ENCODE measurements at places on chromosomes 7 and 10.

GRCh38 chr7:112080441-112080840 is 125.8 kb downstream of the DOCK4 start:
- peak; percentile 66 for DNase-seq

DNA sequence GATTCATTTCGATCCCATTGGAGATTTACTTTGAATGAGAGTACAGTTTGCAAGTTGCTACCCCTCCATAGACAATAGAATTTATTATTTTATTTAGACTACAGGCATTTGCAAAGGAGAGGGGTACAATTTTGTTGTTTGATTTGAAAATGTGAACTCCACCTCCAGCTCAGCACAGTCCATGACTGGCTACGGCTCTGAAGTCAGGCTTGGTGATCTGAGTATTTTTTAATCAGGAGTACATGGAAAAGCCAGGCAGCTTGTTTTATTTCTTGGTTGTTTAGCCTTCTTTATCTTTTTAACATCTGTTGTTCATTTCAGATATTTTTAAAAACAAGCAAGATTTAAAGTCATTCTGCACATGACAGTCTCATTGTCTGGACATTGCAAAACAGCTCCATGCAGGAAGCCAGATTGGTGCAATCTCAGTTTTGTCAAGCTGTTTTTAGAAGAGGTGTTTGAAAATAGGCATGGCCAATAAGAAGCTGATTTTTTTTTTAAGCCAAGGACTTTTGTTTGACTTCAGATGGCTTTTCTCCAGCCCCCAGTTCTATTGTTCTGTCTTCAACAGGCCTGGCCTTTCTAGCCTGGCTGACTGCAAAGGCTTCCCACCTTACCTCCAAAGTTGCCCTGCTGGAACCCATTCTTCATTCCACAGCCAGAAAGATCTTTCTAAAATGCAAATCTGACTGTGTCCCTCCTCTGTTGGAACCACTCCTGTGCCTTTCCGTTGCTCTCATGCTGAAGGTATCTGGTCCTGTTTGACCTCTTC is 12.2 kb downstream of the PLXDC2 start:
- no peak for DNase-seq

GRCh38 chr7:42233171-42233570 is 3.8 kb downstream of the GLI3 start:
- DNase-seq = no peak

DNA sequence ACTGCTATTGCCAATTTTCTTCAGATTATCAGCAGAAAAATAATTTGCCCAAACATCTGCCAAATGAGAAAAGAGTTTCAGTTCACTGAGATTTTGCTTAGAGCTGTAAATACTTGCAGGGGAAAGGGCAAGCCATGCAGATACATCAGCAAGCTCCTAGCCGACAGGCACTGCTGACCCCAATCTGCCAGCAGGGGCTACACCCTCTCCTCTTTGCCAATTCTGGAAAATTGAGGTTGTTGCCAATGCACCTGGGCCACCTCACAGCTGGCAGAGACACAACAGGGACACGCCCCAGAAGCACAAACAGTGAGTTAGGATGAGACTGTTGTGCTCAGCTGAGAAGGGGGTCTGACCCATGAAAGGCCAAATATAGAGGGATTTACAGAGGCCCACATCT is 129.5 kb upstream of the MYO3A start:
- no peak for DNase-seq

DNA sequence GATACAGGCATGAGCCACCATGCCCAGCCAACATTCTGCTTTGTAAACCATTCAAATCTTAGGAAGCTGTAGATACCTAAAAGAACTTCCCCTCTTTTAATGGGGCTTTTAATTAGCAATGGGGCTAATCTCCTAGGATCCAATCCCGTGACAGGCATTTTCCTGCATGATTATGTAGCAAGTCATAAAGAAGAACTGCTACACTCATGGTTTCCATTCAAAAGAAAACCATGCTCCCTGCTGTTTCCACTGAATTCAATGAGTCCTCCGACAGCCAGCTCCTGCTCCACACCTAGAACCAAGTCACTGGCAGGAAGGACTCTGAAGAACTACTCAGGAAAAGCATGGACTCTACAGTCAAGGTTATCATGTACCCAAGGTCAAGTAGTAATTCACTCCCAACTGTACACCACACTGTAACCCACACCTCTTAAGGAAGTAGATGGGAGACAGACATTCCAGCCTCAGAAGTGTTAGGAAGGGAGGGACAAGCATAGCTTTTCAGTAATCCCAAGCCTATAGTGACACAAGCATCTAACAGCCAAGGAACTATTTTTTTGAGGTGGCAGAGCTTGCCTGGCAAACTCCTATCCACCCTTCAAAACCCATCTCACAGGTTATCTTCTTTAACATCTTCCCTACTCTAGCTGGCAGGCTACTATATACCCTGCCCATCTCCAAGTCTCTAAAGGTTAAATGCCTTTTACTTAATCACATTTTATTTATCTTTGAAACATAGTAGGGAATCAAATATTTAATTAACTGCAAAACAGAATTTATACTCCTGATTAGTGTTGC is 47.5 kb downstream of the CTBP2 start:
- no peak for DNase-seq

DNA sequence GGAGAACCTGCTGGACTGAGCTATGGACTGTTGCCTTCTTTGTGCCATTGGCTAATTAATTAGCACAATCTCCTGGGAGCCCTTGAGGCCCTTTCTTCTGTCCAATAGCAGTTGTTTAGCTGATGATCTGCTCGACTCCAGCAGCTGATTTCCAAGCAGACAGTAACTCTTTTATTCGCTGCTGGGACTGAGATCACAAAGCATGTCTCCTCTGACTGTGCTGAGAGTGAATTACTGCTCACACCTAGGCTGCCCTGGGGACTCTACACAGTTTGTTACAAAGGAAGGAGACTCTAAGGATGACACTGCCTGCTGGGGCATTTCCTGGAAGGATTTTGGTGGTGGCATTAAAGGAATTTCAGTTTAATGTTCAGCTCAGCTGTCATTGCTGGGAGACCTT is 31.4 kb downstream of the CASP7 start:
- no peak for DNase-seq

DNA sequence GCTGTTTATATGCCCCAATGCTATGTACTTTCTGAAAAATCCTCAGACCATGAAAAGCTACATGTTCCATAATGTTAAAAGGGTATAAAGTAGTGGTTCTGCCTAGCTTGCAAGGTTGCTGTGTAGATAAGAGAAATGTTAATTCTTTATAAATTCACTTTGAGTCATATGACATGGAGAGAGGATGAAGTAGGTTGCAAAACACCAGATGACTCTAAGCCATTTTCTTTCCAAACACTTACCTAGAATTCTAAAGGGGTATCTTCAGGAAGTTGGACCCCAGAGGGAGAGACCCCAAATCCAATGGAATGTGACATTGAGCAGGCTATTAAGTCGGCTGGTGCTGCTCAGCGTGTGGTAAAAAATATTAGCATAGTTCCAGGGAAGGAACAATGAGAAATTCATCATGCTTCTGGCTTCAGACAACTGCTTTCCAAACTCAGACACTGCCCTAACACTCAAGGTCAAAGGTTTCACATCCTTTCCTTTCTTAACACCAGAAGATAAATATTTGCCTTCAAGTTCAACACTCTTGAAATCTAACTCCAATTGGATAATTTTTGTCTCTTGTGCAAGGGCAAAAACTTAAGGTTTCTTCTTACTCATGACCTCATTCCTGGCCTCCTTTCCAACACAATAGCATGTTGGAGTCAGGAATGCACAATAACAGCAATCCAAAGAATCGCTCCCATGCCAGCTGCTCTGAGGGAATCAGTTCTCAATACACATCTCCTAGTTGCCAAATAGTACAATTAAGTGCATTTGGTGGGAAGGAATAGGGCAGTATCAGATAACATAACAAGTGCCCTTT is 100.7 kb upstream of the AFAP1L2 start:
- peak; percentile 80 for DNase-seq

DNA sequence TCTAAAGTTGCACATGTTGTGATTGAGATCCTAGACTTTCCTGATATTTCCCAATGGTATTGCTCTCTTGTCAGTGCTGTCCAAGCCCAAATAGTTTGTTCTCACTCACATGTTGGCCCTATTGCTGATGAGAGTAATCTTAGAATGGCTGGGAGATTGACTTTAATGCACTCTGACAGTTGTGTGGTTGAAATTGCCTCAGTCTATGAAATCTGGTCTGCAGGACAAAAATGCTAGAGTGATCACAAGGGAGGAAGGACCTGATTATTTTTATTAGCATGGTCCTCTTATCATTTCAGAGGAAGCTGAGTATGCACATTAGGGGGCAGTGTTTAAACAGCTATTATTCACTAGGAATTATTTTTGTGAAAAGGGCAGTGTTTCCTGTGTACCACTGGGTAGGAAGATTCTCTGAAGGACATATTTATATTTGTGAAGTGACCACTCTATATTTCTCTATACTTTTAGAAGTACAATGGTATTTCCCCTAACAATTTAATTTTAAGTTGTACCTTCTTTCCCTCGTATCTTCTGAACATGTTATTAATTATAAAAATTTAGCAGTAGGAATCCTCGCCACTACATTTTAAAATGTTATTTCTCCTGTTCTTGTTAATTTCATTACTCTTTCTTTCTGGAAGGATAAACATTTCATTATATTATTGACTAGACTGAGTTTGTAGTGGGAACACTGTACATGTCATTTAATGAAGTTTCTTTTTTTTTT is 64.4 kb downstream of the SUGCT start:
- peak; percentile 94 for DNase-seq

GRCh38 chr10:4658777-4659176 is 167.2 kb upstream of the AKR1E2 start:
- no peak for DNase-seq

DNA sequence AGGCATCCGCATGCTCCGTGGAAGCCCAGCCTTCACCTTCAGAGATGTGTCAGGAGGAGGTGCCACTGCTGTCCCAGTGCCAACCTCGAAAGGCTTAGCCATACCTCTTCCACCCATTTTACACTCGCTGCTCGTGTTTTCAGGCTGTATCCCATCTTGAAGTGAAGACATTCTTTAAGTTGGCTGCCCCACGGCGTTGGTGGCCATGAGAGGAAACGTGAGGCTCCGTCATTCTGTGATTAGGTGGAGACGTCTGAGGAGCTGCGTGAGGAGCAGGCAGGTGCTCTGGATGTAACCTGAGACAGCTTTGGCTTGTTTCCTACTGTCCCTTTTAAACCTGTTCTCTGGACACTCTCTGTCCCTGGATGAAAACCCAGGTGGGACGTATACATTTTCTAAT is 159.9 kb upstream of the RNF32 start:
- DNase-seq = no peak

- no peak for DNase-seq
Measured at GRCh38 chr7:47232751-47233412, 349.0 kb downstream of the TNS3 start.

GRCh38 chr10:22742678-22743077 is 28.3 kb upstream of the PIP4K2A start:
- DNase-seq = no peak

- no peak for DNase-seq
Measured at GRCh38 chr10:61047081-61047480, 103.1 kb upstream of the RHOBTB1 start.

DNA sequence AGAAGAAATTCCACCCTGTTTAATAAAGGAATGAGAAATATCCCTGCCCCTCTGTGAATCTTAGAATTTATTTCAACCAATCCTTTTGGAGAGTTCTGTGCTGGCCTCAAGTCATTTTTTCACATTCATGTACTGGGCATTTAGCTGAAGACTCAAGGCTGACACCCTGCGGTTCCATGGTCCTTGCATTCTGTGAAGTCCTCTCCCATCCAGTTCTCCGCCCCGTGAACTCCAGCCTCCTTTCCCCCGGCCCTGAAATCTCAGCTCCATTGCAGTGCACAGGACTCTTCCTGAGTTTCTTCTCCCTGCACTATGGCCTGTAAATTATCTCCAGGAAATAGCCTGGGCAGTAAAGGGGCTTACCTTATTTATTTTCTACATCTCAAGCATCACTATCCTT is 183.0 kb upstream of the KCND2 start:
- DNase-seq = no peak

DNA sequence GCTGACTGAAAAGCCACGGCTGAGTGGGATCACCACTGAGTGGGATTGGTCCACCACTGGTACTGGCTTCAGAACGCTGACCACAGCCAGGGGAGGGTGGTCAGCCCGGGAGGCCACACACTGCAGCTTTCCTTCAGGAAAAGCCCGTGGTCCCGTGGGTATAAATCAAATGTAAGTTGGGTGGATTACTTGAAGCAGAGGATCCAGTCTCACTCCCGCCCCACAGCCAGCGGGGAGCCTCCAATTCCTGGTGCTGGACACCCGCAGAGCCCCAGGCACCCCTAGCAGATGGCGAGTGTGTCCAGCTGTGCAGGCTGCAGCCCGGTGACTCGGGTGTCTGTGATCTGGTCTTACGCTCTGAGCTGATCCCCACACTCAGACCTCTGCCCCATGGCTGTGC is 231.1 kb upstream of the ZNF32 start:
- no peak for DNase-seq

GRCh38 chr10:126479280-126479895 is 91.1 kb upstream of the ADAM12 start:
- DNase-seq = no peak

DNA sequence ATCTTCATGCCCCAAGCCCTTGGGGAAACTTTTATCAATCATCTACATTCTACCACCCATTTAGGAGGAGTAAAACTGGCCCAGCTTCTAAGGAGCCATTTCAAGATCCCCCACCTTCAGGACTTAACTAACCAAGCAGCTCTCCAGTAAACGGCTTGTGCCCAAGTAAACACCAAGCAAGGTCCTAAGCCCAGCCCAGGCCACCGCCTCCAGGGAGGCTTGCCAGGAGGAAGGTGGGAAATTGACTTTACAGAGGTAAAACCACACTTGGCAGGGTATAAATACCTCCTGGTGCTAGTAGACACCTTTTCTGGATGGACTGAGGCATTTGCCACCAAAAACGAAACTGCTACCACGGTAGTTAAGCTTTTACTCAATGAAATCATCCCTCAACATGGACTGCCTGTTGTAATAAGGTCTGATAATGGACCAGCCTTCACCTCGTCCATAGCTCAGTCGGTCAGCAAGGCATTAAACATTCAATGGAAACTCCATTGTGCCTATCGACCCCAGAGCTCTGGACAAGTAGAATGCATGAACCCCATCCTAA is 5.6 kb downstream of the AKR1B15 start:
- no peak for DNase-seq

DNA sequence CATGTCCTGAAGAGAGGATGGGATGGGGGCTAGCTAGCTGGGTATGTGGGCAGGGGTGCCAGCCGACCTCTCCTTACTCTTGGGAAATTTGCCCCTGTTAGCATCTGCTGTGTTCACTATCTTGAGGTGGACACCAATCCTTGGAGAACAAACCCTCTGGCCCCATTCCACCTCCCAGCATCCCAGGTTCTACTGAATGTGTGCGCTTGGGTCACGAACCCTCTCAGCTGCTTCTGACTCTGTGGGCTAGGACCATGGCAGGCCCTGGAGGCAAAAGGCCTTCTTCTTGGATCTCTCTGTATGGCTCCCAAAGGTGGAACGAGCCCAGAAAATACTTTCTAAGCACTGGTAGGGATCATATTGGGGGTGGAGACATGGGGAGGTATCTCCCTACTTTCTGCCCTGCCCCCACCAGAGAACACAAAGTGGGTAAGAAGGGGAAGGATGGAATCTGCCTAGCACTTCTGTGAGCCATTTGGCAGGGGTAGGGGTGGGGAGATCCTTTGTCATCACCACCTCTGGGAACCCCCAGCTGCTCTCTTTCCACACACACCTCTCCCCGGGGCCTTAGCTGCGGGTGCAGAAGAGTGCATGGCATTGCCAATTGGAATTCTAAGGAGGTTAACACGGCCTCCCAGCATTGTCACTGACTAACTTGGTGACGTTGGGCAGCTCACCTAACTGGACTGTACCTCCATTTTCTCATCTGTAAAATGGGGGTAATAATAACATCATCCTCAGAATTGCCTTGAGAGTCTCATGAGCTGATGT is 7.7 kb downstream of the UNC5B start:
- no peak for DNase-seq

GRCh38 chr7:127754457-127754856 is 102.5 kb downstream of the SND1 start:
- no peak for DNase-seq

Measured in AG09309 (cell line).